Midbrain (tissue), 1 donor: ENCODE measurements at places on chromosomes 7 and 10.

DNA sequence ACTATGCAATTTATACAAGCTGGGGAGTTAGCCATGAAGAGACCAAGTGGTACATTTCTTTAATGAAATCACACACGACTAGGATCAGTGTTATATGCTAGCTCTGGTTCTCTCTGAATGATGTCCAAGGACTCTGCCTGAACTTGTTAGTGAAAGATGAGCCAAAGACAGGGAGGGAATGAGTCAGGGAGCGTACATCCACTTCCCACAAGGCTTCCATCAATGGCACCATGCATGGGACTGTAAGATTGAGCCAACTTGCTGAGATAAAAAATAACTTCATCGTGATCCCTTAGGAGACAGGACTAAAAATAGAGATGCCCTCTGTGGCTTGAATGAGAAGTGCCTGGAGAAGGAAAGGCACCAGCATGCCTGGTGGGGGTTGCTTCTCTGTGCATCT lies 629.7 kb downstream of the ACTR3B start:
- DNase-seq = no peak

DNA sequence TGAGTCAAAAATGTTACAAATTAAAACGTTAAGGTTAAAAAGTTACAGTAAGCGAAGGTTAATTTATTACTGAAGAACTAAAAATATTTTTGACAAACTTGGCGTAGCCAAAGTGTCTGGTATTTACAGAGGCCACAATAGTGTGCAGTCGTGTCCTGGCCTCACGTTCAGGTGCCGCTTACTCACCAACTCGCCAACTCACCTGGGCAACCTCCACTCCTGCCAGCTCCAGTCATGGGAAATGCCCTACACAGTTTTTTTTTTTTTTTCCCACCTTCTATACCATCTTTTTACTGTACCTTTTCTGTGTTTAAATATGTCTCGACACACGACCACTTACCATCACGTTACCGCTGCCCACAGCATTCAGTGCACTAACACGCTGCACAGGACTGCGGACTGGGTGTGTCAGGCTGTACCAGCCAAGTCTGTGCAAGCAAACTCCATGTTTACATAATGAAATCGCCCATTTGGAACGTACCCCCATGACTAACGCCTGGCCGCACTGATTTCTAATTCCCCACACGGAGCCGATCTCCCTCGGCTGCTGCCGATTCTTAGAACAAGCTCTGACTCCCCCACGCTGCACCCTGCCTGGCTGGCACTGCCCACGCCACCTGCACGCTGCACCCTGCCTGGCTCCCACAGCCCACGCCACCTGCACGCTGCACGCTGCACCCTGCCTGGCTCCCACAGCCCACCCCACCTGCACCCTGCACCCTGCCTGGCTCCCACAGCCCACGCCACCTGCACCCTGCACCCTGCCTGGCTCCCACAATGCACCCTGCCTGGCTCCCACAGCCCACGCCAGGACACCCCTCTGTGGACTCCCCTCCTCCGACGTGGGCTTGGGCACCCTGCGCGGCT lies 203.1 kb downstream of the ZMYND11 start:
- DNase-seq = no peak

DNA sequence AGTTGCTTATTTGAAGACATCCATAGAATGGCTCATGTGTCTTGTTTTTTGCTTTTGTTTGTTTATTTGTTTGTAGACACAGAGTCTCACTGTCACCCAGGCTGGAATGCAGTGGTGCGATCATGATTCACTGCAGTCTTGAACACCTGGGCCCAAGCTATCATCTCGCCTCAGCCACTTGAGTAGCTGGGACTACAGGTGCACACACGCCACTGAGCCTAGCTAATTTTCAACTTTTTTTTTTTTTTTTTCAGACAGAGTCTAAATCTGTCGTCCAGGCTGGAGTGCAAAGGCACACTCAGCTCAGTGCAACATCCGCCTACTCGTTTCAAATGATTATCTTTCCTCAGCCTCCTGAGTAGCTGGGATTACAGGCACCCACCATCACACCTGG lies 83.3 kb upstream of the KLF6 start:
- no peak for DNase-seq

GRCh38 chr10:29482591-29483431 lies 152.0 kb downstream of the SVIL start:
- DNase-seq = no peak

- no peak for DNase-seq
Measured at GRCh38 chr7:117970801-117971200, 97.6 kb upstream of the CTTNBP2 start.

DNA sequence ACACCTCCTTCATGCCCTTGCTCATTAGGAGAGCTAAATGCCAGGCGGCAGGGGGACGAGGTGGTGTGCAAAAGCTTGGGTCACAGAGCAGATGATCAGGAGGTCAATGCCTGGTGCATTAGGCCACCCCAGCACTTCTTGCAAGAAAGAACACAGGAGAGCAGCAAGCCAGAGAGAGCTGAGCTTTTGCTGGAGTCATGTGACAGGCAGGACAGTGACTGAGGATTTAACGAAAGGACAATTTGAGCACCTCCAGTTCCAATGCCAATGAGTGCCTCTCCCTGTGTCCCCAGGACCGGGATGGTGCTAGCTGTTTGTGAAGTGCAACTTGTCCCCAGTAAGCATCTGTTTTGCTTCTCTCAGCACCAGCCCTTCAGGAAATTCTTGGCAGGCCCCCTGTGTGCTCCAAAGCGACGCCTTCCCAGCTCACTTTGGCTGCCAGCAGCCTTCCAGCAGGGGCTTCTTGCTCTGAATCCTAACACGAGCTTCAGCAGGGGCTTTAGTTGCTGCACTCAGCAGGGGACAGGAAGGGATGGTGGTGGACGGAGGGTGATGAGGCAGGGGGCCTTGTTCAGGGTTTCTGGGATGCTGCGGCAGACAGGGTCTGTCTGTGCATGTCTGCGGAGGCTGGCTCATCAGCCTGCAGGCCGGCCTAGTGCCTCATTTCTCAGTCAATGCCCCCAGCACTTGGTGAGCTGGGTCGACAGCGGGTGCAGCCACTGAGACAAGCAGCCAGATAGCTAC lies 368.1 kb downstream of the RPS24 start:
- peak; percentile 63 for DNase-seq

DNA sequence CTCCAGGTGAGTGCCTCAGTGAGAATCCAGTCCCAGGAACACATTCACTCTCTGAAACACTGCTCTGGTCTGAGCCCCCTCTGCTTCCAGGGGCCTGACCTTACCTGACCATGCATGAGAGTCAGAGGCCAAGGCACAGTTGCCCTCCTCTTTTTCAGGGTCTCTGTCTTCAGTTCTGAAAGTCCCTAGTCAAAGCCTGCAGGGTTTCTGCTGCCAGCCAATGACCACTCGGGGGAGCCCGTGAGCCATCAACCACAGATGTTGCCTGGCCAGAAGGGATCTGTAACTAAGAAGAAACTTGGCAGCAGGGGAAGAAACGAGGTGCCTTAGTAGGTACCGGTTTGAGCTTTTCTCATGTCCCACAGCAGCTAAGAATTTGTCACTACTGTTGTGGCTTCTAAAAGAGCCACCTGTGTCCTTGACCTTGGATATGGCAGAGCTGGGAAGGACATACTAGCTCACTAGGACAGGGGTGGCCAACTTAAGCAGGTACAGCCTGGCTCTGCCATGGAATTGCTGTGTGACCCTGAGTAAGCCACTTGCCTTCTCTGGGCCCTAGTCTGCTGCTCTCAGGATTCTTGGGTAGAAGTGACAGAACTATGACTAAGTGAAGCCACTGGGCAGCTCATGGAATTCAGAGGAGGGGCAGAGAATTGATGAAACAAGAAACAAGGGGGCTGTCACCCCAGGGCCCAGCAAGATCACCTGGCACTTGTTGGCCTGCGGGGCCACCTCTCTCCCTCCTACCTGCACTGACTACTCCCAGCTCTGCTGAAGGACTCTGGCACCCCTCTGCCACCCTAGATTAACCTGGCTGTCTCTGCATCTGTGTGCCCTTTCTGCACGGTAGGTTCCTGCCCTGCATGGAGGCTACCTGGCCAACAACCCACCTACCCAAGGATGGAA lies 83.8 kb upstream of the GPR26 start:
- peak; percentile 73 for DNase-seq

- no peak for DNase-seq
Measured at GRCh38 chr7:146249272-146249671, 132.7 kb downstream of the CNTNAP2 start.

- DNase-seq = no peak
Measured at GRCh38 chr7:149180722-149181449, 14.5 kb upstream of the ZNF282 start.

GRCh38 chr10:279655-280054 lies 144.4 kb downstream of the ZMYND11 start:
- DNase-seq = no peak

- DNase-seq = no peak
Measured at GRCh38 chr7:114109304-114109703, 190.5 kb upstream of the PPP1R3A start.

- no peak for DNase-seq
Measured at GRCh38 chr7:152176797-152177196, 151.3 kb downstream of the GALNT11 start.

DNA sequence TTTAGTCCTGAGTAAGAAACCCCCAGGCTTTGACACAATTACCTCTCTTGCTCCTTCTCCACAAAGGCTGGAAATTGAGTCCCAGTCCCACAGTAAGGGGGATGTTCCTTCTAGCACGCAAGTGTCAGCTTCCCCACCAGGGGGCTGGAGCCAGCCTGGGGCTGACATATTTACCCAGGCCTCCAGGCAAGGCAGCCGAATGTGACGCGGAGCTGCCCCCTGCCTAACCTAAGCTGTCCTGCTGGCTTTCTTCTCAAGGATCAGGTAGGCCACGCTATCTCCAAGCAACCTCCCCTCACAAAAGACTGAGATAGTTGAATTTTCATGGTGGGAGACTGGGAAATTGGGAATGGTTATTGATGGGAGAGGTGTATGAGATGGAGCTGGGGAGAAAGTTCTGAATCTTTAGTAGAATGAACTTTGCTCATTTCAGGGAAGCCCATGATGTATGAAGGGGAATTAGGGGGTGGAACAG lies 19.2 kb upstream of the BMPER start:
- DNase-seq = no peak

DNA sequence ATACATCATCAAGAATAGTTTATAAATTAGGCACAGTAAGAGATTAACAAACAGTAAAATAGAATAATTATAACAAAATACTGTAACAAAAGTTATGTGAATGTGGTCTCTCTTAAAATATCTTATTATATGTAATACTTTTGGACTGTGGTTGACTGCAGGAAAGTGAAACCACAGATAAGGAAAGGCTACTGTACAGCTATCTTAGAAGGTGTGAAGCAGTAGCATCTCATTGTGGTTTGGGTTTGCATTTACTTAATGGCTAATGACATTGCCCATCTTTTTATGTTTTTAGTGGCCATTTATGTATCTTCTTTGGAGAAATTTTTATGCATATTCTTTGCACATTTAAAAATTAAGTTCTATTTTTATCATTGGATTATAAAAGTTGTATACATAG lies 296.4 kb upstream of the MAGI2 start:
- no peak for DNase-seq

GRCh38 chr7:39421661-39422060 lies 144.5 kb upstream of the YAE1 start:
- DNase-seq = no peak

DNA sequence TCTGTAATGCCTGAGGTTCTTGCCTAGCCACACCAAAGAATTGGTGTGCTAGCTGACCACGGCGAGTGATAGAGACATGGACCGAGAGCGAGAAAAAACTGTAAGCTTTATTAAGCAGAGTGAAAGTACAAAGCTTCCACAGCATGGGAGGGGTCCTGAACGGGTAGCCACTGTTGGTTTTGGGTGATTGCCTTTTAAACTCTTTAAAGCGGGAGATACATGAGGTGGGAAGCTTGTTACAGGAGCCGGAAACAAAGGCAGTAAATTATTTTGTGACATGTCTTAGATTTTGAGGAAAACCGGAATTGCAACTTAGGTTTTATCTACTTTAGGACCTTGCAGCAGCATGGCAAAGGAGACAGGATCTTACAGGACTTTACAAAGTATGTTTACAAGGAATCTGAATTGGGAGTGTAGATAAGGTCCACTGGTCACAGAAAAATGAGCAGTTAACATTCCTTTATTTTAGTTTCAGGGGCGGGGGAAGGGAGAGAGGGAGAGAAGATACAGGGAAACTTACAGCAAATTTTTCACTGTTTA lies 252.7 kb upstream of the MBL2 start:
- DNase-seq = no peak

- DNase-seq = no peak
Measured at GRCh38 chr10:89255793-89256192, 4.2 kb upstream of the LIPA start.

GRCh38 chr7:25037325-25037724 lies 57.3 kb upstream of the OSBPL3 start:
- DNase-seq = no peak

DNA sequence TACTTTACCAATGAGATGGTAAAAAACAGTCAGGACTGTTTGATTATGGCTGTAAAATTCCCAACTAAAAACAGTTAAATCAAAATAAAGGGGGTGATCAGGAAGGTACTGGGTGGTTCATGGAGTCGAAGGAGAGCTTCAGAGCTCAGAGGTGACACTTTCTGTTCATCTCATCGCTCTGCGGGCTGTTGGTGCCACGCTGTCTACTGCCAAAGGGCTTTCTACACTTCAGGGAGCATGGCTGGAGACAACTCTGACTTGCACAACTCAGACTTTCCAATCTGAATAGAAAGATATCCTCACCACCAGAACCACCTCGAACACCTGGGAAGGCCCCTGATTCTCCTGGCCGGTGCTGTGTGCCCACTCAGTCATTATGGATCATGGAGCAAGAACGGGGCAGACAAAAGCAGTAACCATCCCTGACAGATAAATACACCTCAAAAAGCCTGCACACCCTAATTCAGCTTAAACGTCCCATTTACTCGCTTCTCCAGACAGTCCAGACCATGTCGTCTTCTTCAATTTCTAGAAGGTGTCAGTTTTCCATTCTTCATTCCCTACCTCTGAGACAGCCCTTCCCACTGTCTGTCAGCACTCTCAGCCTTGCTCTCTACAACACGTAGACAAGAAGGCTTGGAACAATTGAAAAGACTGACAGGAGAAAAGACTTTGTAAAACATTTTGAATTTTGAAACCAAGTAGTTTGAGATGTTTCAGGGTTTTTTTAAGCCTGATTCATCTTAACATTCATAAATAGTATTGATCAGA lies 348.7 kb upstream of the NFE2L3 start:
- DNase-seq = no peak

DNA sequence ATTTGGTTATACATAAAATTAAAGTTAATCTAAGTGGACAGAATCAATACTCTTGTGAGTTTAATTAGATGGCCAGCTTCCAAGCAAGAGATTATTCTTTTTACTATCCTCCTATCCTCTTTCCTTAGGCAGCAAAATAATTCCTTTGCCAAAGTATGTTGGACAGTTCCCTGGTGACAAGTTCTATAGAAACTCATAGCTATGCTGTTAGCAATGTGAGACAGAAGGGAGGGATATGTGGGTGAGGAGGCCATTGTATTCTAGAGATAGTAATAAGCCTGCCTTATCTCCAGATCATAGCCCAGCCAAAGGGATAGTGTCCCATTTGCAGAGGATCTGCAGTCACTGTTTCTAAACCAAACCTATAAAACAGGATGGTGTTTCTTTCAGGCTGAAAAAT lies 181.6 kb upstream of the HDAC9 start:
- DNase-seq = no peak

GRCh38 chr10:23413629-23414089 lies 25.2 kb upstream of the OTUD1 start:
- DNase-seq = no peak

- DNase-seq = no peak
Measured at GRCh38 chr10:3924344-3924743, 139.3 kb upstream of the KLF6 start.
